Natural killer cell treated with Interleukin-12 subunit alpha and Interleukin-12 subunit beta and Interleukin-15 and Interleukin-18, amount 100 ng/mL, for 72 hours (primary cell): ENCODE measurements at places on chromosomes 1 and 21. TPM values are rescaled to one million over a fixed set of nuclear protein-coding genes. Genes with fewer than 3 reads are reported as not detected.

The KRTAP12-2 gene
- not detected for total RNA-seq

The TTC24 gene
- total RNA-seq: 1.8 TPM

The ZNF697 gene
- total RNA-seq: 0.14 TPM

The CRP gene
- not detected for total RNA-seq

The PLA2G2C gene
- total RNA-seq: not detected

The SERINC2 gene
- 0.56 TPM for total RNA-seq

The SRGAP2B gene
- total RNA-seq: 46.6 TPM

The SAMD11 gene
- total RNA-seq: not detected

The ERICH3 gene
- not detected for total RNA-seq

The MGST3 gene
- 19.5 TPM for total RNA-seq

The PODN gene
- total RNA-seq: not detected

DNA sequence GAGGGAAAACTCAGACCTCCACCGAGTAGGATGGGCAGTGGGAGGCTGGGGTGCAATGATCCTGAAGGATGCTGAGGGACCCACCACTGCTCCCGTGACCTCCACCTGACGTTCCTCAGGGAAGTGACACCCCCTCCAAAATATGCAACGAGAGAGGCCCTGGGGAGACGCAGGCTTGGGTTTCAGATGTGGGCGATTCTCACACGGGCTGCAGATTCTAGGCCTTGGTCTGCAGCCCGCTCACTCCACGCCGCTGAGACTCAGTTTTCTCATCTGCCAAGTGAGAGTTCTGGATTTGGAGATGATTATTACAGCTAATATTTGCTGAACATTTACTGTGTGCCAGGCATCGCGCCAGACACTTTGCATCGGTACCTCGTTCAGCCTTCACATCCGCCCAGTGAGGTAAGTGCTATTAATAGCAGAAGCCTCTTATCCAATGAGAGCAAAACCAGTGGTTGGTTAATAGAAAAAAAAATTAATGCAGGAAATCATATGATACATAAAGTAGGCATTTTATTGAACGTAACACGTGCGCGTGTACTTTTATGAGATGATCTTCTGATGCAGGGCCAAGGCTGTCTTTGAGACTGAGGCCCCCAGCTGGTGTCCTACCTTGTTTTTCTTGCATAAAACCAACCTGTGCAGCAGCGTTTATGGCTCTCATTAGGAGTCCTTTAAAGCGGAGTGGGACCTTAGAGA lies 102.0 kb upstream of the RUNX3 start:
- no peak for DNase-seq

DNA sequence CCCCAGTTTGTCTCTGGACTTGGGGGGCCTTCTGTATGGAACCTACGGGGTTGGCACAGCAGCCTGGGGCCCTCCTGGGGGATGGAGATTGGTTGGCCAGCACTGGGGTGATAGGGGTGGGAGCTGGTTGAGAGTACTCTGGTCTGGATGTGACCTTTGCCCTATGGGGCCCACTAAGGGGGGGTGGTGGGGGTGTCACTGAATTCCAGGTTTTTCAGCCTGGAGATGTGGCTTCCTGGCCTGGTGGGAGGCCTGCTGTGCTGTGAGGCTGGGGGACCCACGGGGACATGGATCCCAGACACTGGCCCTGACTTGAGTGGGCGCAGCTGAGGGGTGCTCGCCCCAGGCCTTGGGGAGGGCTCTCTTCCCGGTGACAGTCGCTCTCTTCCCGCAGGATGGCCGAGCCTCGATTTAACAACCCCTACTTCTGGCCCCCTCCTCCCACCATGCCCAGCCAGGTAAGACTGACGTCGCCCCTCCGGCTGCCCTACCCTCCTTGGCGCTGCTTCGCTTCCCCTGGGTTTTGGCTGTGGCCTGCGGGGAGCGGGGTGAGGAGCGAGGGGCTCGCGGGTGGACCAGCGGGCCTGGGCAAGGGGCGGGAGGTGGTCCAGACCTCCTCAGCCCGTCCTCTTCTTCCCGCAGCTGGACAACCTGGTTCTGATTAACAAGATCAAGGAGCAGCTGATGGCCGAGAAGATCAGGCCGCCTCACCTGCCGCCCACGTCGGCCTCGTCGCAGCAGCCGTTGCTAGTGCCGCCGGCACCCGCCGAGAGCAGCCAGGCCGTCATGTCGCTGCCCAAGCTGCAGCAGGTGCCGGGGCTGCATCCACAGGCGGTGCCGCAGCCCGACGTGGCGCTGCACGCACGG lies 19.6 kb downstream of the ZNF362 start:
- no peak for DNase-seq

- no peak for DNase-seq
These were observed 318.8 kb downstream of the PCP4 start for GRCh38 chr21:40186045-40186444.

- no peak for DNase-seq
These were observed 3.0 kb downstream of the HSPB7 start for GRCh38 chr1:16014509-16015482.

DNA sequence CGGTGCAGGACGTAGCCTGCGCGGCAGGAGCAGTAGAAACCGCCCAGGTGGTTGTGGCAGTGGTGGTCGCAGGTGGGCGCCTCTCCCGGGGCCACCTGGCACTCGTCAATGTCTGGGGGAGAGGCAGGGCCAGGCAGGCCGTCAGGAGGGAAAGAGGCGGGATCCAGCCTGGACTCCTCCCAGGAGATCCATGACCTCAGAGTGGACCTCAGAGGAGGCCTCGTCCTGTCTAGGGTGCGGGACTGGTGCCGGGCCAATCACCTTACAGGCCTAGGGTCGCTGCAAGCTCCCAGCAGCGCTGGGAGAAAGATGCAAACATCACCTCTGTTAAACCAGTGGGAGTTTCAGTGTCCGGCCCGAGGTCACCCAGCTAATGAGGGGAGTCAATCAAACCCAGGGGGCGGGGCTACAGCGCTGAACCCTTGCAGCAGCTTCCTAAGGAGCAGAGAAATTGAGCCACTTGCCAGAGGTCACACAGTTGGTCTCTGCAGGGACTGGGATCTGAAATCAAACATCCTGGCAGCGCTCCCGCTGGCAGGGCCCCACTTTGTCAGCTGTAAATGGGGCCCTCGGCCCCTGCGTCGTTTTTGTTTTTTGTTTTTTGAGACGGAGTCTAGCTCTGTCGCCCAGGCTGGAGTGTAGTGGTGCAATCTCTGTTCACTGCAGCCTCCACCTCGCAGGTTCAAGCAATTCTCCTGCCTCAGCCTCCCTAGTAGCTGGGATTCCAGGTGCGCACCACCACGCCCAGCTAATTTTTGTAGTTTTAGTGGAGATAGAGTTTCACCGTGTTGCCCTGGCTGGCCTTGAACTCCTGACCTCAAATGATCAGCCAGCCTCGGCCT lies 1.4 kb downstream of the MASP2 start:
- DNase-seq: no peak

GRCh38 chr1:25727635-25728286 lies 72.2 kb upstream of the SELENON start:
- no peak for DNase-seq

- no peak for DNase-seq
These were observed 8.6 kb upstream of the ACTN2 start for GRCh38 chr1:236677641-236678235.

GRCh38 chr1:203461717-203462116 lies 13.9 kb upstream of the PRELP start:
- DNase-seq: no peak

- no peak for DNase-seq
These were observed 145.9 kb upstream of the ATP1B1 start for GRCh38 chr1:168960595-168960994.

- no peak for DNase-seq
These were observed 141.0 kb downstream of the CLIC6 start for GRCh38 chr21:34809822-34810221.
